ENCODE measurements at places on chromosomes 6 and 20.

DNA sequence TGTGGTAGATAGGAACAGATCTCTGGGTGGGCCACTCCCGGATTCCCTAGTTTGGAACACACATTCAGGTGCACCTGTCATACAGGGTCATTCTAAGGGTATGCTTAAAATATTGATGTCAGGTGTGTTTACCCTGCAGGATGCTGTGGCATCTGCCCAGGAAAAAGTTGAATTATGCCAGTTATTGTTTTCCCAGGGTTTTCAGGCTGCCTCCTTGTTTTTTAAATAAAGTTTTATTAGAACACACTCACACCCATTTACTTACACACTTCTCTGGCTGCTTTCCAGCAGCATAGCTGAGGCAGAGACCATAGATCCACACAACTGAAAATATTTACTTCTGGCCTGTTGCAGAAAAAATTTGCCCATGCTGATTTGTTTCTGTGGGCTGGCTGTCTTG, 76.5 kb downstream of the PHACTR3 start:
- no peak for DNase-seq

DNA sequence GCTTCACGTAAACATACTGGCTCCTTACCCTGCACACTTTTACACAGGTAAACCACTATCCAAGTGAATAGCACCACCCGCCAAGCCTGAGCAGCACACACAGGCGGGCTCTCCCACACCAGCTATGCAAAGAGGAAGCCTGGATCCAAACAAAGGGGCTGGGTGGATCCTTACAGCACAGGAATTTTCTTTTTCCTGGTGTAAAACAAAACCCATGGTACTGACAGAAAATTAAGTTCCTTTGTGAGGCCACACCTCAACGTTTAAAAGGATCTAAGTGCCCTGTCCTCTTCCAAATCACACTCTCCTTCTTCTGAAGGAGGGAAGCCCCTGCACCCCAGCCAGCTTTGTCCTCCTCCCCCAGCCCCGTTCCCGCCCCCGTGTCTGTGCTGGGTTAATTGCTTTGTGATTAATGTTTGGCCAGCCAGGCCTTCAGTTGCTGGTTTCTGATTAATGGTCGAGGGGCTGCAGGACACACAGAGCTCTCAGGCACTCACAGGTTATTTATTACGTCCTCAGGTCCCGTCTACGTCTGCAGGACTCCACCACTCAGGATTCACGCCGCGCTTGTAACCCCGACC, 6.1 kb downstream of the DACT2 start:
- DNase-seq: no peak

- DNase-seq: no peak
These were observed 70.8 kb downstream of the TULP4 start for GRCh38 chr6:158383057-158383456.

GRCh38 chr20:31706607-31707257, 15.9 kb downstream of the BCL2L1 start:
- DNase-seq: no peak

GRCh38 chr20:9108260-9108659, 39.4 kb downstream of the PLCB4 start:
- DNase-seq: no peak

- no peak for DNase-seq
These were observed 97.8 kb upstream of the PDE10A start for GRCh38 chr6:165760803-165761185.
